BJ (cell line): ENCODE measurements at places on chromosomes 1 and 21. TPM values are rescaled to one million over a fixed set of nuclear protein-coding genes. Genes with fewer than 3 reads are reported as not detected.
A peak's percentile ranks its signal among the peaks of the same experiment; 100 is the strongest.

GRCh38 chr1:212072047-212072446 is 36.5 kb downstream of the DTL start:
- no peak for DNase-seq

GRCh38 chr1:47411436-47411835 is 4.6 kb upstream of the FOXE3 start:
- no peak for DNase-seq

- no peak for DNase-seq
Observed at GRCh38 chr1:240586006-240586405, 25.9 kb downstream of the GREM2 start.

GRCh38 chr21:25964015-25964414 is 206.6 kb downstream of the APP start:
- DNase-seq = no peak

DNA sequence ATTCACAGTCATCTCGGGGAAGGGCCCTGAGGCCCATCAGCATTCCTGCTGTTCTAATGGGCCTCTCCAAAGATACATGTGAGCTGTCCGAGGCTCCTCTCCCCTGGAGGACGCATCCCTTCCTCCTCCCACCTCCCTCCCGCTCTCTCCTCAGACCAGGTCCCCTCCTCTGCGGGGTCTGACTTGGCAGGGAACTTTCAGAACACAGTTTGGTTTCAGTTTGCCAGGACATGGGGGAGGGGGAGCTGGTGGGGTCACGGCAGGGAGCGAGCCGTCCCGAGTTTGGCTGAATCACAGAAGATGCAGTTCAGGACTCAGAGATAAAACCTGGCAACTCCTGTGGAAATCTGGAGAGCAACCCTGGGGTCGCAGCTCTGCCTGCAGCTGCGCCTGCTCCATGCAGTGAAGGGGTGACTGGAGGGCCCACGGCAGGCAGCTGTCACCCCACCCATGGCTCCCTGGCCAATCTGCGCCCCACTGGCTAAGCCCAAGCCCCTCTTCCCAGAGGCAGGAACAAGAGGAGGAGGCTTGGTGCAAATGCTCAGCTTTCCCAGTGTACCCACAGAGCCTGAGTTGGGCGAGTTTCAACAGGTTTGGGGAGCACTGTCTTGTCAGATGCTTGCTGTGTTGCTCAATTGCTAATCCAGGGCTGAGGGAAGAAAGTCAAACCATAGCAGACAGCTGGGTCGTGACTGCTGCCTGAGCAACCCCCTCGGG is 5.7 kb downstream of the WNT4 start:
- DNase-seq = no peak

DNA sequence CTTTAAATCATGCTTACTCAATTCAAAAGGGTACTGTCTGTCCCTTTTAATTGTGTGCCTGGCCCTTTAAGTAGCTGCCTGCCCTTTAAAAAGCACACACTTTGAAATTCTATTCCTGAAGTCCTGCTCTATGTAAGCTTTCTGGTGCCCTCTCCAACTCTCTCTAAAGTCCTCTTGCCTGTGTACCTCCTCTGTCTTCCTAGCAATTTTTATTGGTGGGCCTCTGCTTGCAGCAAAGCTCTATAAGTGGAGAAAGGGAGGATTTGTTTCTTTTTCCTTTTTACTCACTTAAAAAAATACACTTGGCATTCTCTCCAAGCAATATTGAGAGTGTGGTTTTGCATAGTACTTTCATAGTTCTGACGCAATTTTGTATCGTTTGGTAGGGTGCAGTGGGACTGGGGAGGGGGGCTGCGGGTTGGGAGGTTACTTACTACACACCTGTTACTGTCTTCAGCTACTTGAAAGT is 135.4 kb downstream of the LMO4 start:
- DNase-seq = no peak

GRCh38 chr1:41418857-41419583 is 57.8 kb downstream of the FOXO6 start:
- DNase-seq = peak; percentile 25

GRCh38 chr1:156260896-156261295 is 13.0 kb upstream of the PAQR6 start:
- DNase-seq = no peak

DNA sequence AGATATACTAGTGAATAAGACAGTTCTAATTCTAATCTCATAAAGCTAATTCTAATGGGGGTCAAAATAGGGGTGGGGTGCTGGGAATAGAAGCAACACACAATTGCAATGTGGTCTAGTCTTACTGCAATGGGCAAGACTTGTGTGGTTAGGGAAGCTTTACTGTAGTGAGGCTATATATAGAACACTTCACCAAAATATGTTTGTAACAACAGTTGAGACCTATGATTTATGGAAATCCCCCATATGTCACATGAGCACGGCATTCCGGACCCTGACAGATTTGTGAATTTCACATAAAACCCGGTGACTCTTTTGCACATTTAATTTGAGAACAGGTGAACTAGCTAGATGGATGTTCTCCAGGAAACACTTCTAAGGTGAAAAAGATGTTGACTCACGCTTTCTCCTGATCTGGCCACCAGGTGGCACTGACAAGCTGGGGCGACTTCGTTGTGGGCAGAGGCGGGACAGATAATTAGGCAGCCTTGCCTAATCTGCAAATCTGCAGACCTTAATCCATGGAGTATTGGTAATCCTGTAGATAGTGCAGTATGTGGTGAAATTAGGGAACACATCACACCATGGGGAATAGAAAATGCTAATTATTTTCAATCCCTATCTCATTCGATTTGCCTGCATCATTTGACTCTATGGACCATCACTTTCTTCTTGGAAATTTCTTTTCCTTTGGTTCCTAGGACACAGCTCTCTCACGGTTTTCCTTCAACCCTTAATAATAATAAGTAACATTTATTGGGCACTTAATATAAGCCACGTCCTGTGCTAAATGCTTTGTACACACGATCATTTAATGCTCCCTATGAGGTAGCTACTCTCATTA is 37.7 kb downstream of the KIAA0040 start:
- no peak for DNase-seq

The S100A8 gene
- polyA plus RNA-seq = not detected in 2 replicates
